ENCODE measurements at places on chromosomes 4 and X.

DNA sequence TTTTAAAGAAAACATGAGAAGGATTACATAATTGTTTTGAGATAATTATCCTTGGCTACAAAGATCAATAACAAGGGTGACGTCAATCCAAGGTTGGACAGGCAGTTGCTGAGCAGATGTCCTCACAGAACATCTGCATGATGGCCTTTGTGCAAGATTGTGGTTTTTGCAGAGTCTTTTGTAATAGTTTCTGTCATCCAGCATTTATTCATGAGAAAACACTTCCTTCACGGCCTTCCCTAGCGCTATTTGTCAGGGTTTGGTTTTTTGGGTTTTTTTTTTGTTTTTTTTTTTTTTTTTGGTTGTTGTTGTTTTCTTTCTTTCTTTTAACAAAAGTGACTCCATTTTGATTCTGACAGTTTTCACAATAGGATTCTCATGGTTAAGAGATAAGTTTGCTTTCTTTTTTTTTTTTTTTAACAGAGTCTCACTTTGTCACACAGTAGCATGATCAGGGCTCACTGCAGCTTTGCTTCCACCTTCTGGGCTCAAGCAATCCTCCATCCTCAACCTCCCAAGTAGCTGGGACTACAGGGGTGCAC lies 31.5 kb upstream of the ELF2 start:
- peak; percentile 18 for DNase-seq

- DNase-seq: no peak
Measured at GRCh38 chrX:68916891-68917290, 88.1 kb downstream of the EFNB1 start.

GRCh38 chrX:56782791-56783449 lies 53.9 kb downstream of the NBDY start:
- DNase-seq: no peak

- no peak for DNase-seq
Measured at GRCh38 chr4:36215627-36216026, 28.7 kb downstream of the ARAP2 start.

- no peak for DNase-seq
Measured at GRCh38 chr4:41211951-41212615, 2.3 kb downstream of the APBB2 start.

DNA sequence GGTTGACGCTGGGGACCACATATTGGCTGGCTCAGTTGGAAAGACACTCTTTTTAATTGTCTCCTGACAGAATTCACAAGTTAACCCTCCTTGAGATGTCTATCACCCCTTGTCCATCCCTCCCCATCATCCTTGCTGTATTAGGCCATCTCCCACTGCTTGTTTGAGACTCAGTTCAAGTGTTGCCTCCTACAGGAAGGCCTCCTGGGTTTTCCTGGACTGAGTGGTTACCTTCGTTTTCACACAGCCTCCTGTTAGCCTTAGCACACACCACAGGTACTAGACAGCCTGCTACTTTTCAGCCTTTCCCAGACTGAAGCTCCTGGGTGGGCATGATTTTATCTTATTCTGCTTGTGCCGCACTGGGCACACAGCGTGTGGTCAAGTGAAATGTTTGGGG lies 145.3 kb upstream of the STX18 start:
- no peak for DNase-seq

DNA sequence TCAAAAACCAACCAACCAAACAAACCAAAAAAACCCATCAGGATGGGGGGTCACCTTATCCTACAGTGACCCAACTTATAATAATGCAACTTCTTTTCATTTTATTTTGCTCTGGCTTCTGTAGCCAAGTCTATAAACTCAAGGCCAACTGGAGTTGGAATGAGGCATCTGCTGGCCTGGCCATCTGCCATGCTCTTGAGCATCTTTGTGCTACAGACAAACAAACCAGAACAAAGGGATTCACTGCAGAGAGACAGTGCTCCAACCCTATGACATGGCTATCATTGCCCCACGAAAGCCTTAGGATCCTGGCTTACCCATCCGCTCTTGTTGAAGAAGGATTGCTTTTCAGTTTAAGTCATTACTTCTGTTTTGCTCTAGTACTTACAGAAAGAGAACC lies 49.2 kb upstream of the SCRG1 start:
- DNase-seq: no peak

DNA sequence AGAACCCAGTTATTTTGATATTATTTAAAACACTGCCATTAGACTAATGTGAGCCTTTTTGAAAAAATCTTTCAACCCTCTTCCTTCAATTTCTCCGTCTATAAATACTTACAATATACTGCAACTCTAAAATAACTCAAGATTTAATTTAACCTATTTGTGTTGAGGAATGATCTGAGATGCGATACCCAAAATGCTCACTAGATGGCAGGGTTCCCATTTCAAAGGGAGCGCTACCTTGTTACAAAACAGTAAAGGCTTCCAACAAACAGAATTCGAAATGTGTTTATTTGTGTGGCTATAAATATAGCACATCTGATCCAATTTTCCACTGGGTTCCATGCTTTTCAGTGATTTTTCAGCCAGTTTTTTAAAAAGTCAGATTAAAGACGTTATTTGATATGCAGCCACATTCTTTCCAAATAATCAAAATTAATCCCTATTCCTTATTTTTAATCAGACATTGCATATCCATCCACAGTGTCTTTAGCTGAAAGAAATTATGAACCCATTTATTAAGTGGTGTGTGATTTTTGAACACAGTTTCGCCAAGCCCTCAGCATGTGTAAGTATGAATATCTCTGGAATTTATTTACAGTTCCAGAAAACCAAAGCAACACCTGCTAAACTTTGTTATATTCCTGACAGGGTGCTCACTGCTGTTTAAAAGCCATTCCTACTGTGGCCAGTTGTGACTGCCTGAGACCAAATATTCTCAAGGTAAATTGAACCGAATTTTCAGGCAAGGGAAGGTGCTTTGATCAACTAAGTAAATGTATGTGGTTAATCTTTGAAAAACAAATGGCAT lies 668.0 kb upstream of the LCORL start:
- DNase-seq: peak; percentile 54

GRCh38 chr4:137471895-137472294 lies 60.4 kb downstream of the PCDH18 start:
- no peak for DNase-seq

DNA sequence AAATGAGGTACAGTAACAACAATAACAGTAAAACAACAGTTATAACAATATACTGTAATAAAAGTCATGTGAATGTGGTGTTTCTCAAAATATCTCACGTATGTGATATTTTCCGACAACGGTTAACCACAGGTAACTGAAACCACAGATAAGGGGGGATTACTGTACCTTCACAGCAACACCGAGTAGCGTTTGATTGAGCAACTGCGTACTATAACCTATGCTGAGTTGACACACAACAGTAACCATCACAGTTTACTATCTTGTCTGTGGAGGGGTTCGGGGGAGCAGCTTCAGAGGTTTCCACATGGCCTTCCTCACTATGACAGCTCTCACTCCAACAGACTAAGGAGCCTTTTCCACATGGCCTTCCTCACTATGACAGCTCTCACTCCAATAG lies 13.4 kb downstream of the RBMX2 start:
- DNase-seq: peak; percentile 0

DNA sequence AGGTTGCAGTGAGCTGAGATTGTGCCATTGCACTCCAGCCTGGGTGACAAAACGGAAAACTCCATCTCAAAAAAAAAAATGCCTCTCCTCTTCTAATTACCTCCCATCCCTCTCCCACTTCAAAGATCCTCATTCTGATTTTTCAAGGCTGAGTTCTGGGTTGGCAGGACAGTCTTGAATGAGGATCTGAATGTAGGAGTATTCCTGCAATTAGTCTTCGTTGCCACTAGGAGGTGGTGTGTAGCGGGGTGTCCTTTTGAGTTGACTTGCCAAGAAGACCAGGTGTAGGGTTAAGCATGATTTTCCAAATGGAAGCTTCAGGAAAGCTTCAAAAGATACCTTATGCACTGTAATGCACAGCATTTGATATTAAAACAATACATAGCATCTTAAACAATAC lies 169.9 kb downstream of the ASMT start:
- DNase-seq: no peak

- DNase-seq: peak; percentile 0
Measured at GRCh38 chrX:36867143-36867542, 141.0 kb upstream of the FAM47C start.

- DNase-seq: no peak
Measured at GRCh38 chr4:139643042-139643895, 22.4 kb upstream of the MGST2 start.

GRCh38 chrX:132612821-132613564 lies 124.2 kb upstream of the MBNL3 start:
- DNase-seq: peak; percentile 21

DNA sequence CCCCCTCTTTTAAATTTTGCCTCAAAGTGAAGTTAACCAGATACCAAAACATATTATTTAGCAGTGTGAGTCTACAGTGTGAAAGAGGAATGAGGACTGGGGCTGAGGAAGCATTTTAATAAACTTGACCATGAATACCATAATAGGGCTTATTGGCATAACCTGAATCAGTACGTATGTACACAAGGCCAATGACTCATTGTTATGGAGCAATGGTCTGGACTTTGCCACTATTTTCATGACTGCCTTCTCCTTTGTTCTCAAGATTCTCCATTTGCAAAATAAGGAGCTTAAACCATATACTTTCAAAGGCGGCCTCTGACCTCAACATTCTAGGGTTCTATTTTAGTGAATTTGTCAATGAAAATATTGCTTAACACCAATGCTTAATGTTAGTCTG lies 102.8 kb upstream of the OR13H1 start:
- DNase-seq: no peak

GRCh38 chrX:153968754-153969124 lies 2.9 kb downstream of the HCFC1 start:
- peak; percentile 36 for DNase-seq

DNA sequence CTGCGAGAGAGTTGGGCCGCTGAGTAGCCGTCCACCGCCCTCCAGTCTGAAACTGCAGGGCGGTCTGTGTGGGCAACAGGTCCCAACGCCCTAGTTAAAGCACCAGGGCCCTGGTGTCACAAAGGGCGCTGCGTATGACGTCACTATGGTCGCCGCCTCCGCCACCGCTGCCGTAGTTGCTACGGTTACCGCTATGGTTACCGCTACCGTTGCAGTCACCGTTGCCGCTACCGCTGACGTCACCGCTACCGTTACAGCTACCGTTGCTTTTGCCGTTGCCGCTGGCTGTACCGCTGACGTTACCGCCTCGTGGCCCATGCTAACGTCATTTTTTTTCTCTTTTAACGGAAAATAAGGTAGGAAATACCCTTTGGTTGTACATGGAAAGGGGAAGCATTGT lies at the start of gene PPP1R2C:
Gene PPP1R2C (minus strand): TSS at position 68 of the 400 bp plus-strand sequence. CDS start 84 bp downstream, outside the sequence.
- DNase-seq: no peak

DNA sequence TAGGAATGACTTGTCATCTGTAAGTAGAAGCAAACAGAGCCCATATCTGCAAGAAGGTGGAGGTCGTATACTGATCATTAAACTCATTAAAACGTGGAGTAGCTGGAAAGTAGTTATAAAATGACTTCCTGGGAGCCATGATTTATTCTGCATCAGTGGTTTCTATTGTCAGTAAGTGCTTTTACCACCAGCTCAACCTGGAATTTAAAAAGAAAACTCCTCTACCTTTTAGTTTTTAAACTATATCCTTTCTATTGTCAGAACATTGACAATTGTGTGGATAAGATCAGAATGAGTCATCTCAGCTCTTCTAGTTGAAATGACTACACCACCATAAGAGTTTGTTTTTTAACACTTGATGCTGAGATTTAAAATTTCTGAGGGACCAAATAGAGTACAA lies 651.2 kb upstream of the GALNT7 start:
- no peak for DNase-seq

DNA sequence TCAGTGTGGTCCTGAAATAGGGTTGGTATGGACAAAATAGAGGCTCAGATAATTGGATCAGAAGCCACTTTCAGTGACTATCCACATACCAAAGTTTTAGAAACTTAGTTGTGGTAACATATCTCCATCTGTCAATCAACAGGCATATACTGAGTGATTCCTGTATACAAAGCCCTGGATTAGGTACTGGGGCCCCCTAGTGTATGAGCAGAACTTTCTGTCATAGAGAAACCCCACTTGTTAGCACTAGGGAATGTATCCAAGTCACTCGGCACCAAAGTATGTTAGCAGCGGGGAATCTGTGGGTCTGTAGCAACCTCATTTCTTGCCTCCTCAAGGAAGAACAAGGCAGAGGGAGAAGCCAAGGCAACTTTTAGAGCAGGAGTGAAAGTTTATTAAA lies 50.7 kb downstream of the MAP7D3 start:
- DNase-seq: peak; percentile 26

DNA sequence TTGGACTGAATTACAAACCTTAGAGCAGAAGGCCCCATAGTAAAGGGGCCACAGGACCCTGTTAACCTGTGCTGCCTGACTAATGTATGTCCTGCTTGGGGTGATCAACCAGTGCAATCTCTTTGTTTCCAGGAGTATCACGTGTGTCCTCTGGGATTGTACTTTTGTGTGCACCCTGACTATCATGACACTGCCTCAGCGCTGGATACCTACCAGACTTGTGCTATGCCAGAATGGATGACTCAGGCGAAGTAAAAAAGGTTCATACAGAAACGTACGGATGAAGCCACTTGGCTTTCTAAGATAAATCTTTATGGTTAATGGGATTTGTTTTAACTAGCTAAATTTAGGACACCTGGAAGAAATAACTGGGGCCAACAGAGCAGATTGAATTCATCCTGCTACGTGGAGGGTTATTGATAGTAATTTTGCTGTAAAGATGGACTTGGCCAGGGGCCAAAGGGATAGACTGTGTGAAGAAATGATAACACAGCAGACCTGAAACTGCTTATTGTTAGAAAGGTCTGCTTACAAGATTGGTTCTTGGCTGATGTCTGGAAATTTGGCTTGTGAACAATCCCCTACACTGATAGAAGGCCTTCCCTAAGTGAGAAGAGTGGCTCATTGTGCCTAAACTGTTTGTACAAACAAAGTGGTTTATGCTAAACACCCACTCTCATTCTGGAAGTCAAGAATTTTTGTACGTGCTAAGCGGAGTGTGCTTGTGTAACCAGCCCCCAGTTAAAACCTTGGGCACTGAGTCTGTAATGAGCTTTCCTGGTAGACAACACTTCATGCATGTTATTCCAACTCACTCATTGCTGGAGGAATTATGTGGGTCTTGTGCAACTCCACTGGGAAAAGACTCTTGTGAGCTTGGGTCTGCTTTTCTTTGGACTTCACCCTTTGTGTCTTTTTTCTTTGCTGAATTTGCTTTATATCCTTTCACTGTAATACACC lies 750.5 kb upstream of the HTR2C start:
- no peak for DNase-seq

GRCh38 chrX:18973527-18974192 lies 10.3 kb downstream of the PHKA2 start:
- no peak for DNase-seq

Measured in CD4-positive, alpha-beta T cell treated with Interleukin-4 for 4 hours (primary cell).